Activated T-cell treated with anti-CD3 and anti-CD28 coated beads, Interleukin-2, amount 50 U/mL, for 72 hours (primary cell): ENCODE measurements at places on chromosomes 1 and 21. TPM values are rescaled to one million over a fixed set of nuclear protein-coding genes. Genes with fewer than 3 reads are reported as not detected.

DNA sequence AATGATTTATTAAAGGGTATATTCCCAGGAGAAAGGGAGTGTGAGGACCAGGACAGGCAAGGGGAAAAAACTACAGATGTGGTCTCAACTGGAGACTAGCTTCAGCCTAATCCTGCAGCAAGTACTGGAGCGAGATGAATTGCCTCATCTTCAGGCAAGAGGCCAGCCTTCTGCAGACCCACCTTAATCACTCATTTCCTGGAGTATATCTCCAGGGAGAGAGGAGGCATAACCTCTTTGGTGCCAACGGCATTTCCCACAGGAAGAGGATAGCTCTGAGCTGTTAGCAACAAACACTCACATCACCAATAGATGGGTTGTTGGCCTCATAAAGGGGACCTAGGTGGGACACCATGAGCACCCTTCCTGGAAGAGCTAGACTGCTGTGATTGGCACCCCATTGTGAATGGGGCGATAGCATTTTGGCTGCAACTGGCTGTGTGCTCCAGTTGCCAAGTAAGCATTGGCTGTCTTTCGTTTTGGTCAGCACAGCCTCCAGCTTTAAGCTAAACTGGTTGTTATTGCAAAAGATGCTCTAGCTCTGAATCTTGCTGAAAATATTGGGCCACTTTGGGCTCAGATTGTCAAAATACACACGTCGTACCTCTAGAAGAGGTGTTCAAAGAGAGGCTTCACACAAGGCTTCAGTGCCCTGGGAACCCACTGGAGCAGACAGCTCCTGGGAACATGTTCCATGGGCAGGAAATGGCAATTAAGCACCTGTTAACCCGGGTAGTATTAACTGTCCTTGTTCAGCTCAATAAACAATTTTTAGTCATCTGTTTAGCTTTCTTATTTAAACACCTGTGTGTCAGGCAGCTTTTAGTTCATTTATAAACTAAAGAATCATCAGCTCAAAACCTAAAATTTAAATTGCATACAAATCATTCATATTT, 314.8 kb upstream of the C1orf87 start:
- DNase-seq: no peak

GRCh38 chr1:115807723-115808122, 33.2 kb downstream of the NHLH2 start:
- DNase-seq: peak; percentile 46

DNA sequence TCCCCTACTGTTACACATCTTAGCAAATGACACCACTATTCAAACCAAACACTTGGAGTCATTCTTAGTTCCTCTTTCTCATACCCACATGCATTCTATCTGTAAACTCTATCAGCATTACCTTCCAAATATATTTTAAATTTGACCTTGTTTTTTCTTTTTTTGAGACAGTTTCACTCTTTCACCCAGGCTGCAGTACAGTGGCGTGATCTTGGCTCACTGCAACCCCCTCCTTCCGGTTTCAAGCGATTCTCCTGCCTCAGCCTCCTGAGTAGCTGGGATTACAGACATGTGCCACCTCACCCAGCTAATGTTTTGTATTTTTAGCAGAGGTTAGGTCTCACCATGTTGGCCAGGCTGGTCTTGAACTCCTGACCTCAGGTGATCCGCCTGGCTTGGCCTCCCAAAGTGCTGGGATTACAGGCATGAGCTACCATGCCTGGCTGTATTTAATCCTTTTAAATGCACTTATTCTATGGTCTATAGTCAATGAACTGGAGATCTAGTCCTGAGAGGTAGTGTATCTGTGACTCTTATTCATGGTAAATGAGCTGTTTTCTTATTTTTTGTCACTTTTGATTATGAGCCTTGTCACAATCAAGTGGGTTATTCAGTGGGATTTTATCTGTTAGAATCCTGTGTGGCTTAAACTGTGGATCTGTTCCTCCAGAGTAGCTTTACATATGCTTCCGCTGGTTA, 73.1 kb downstream of the GATAD2B start:
- peak; percentile 22 for DNase-seq

- peak; percentile 15 for DNase-seq
Observed at GRCh38 chr1:25095635-25096200, 136.6 kb downstream of the SYF2 start.

- DNase-seq: no peak
Observed at GRCh38 chr1:56079391-56079790, 500.0 kb downstream of the PLPP3 start.

DNA sequence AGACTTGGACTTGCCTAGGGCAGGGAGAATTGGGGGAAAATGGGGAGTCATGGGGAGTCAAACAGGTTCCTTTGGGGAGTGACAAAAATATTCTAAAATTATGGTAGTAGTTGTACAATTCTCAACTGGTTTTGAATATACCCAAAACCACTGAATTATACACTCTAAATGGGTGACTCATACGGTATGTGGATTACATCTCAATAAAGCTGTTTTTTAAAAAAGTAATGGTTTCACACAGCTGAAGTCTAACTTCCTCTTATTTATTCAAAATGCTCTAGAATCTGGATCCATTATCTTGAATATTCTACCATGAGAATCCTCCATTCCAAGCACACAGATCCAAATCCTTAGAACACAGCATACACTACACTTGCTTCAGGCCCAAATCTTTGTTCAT, 11.1 kb downstream of the EIF4G3 start:
- DNase-seq: no peak

DNA sequence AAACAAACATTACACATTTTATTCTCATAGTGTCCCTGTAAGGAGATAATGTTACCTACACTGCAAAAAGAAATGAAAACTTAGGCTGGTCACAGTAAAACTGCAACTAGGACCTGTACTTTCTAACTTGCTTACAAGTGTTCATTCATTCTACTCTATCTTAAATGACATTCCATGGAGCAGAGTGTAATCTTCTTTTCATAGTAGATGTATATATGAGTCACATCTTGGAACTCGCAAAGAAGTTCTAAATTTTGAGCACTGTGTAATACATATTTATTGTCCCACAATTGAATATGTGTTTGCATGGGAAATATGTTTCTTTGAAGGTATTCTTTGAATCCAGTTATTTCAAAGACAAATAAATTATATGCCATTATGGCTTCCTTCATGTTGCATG, 1258.5 kb upstream of the ADGRL2 start:
- DNase-seq: no peak

GRCh38 chr1:205187420-205187819, 24.1 kb downstream of the DSTYK start:
- no peak for DNase-seq

GRCh38 chr21:37886726-37887299, 29.4 kb downstream of the KCNJ6 start:
- DNase-seq: no peak

DNA sequence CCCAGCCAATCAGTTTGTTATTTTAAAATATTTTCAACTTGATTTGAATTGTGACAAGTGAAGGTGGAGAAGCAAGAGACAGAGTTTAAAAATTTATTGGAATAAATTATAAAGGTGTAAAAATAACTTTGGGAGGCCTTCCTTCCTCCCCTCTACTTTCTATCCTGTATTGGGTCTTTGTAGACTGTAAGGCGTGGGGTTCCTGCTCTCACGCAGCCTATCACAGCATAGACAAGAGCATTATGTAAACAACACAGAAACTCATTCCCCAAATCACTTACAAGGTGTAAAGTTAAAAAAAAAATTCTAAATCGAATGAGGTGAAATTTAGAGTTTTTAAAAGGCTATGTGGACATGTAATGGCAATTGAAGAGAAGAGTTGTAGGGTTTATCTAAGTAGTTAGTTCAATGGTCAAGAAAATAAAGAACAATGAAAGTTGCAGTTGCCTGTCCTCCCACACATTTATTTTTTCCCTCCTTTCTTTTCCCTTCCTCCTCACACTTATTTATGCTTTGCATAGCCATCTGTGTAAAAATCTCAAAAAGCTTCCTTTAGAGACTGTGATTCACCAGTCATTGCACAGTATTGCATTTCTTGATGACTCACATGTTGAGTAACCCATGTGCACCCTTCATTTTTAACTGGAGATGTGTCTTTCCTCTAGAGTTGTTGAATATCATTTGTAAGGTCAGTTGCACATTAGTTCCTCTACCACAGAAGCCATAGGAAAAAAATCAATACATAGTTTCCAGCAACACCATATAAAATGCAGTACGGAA, 242.2 kb downstream of the PTPRC start:
- peak; percentile 41 for DNase-seq

DNA sequence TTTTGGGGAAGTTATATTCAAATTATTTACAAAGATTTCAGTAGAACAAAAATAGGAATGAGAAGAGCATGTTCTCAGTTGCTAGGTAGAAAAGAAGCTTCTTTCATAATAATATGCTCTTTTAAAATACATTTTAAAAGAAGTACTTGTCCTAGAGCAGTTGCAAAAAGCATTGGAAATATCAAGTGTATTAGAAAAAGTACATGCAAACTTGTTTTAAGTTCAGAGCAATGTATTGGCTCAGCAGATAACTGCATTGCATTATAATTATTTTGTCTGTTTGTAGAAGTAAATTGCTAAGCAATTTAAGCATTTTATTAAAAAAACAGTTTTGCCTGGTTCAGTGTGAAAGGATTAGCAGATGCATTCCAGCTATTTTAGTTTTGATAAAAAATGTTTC, 806.4 kb downstream of the USP25 start:
- DNase-seq: no peak

GRCh38 chr1:245319094-245319493, 164.3 kb downstream of the KIF26B start:
- DNase-seq: no peak

DNA sequence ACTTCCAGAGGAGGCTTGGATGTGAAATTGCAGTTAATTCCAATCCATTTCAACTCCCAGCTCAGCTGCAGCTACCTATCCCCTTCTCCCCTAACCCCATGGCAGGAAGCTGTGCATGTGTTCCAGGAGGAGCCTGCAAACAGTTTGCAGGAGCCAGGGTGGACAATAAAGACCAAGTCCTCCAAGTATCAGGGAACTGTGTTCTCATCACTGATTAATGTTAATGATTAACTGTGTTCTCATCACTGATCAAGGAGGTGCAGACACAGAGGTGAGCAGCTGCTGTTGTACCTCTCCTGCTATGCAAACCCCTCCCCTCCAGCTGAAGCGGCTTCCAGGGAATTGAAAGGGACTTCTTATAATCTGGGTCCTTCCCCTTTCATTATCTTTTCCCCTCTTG, 19.2 kb downstream of the CLDN19 start:
- no peak for DNase-seq

DNA sequence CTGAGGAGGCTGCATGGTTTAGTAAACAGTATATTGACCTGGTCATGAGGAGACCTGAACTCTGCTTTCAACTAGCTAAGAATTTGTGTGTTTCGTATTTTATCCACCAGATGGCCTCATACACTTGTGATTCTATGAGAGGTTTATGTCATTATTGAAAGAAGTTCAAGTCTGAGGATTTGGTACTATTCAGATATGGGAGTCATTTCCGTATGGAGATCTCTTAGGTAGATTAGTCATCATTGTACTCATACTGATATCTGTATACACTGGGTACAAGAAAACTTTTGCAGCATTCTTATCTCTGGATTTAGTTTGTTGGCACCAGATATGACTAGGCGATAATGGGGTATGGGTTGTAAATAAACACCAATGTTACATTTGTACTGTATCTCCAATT, 26.6 kb downstream of the ATF6 start:
- DNase-seq: peak; percentile 14

DNA sequence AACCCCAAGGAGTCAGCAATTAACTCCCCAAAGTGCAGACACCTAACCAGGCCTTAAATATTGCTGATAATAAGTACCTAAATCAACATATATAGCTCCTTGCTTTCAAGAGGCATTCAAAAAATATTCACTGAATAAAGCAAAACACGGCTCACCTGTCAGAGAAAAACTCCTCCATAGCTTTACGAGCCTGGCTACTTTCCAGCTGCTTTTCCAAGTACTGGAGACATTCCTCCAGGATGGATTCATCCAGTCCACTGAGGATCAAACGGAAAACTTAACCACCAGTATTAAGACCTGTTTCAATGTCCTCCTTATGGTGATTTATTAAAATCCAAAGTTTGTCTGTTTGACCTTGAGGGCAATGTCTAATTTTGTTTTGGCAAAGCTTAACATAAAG, 44.6 kb downstream of the UBR4 start:
- DNase-seq: no peak

DNA sequence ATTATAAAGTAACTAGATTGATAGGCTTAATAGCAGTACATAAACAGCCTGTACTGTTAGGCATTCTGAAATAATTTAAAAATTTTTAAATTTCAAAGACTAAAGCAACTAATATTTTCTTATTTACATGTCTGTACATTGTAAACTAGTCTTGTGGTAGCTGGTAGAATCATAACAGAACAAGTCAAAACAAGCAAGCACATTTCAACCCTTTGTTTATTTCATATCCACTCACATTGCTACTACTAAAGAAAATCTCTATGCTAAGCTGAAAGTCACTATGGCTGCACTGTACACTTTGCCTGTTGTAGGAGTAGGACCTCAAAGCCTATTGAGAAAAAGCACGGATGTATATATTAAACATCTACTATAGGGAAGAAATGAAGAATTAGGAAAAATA, 738.2 kb upstream of the ADGRL4 start:
- DNase-seq: no peak

DNA sequence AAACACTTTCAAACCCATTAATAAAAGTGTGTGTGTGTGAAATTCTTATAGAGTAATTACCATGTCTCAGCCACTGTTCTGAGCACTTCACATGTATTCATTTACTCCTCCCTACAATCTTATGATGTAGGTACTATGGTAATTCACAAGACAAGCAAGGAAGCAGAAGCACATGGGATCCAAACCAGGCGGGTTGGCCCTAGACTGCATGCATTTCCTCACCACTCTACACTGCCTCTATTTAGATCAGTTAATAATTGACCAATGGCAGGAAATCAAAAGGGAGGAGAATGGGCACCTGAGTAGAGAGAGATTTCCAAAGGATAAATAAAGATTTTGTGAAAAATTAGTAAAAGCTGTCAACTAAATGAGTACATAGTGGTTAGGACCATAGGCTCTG, 15.7 kb downstream of the MAP3K21 start:
- DNase-seq: no peak

DNA sequence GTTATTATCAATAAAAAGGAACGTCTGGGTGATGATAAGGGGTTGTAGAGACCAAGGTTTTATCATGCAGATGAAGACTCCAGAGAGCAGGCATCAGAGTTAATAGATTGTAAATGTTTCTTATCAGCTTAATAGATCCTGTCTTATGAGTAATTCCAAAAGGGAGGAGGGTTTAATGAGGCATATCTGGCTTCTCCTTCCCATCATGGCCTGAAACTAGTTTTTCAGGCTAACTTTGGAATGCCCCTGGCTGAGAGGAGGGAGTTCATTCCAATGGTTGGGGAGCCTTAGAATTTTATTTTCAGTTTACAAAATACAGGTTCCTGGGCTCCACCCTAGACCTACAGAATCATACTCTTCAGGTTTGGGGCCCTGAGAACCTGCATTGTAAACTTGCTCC, 13.5 kb downstream of the PLA2G2D start:
- DNase-seq: no peak

Gene SDC3
- total RNA-seq: 0.12 TPM

Gene PLA2G2D
- total RNA-seq: not detected

Gene IRF6
- total RNA-seq: 2.3 TPM

Gene WNT9A
- total RNA-seq: 0.28 TPM

Gene GJB4
- not detected for total RNA-seq

Gene MRAP
- total RNA-seq: not detected
